ENCODE measurements at places on chromosomes 6 and 20.
A peak's percentile ranks its signal among the peaks of the same experiment; 100 is the strongest.

GRCh38 chr20:38674092-38674764, 50.1 kb upstream of the SLC32A1 start:
- no peak for DNase-seq

DNA sequence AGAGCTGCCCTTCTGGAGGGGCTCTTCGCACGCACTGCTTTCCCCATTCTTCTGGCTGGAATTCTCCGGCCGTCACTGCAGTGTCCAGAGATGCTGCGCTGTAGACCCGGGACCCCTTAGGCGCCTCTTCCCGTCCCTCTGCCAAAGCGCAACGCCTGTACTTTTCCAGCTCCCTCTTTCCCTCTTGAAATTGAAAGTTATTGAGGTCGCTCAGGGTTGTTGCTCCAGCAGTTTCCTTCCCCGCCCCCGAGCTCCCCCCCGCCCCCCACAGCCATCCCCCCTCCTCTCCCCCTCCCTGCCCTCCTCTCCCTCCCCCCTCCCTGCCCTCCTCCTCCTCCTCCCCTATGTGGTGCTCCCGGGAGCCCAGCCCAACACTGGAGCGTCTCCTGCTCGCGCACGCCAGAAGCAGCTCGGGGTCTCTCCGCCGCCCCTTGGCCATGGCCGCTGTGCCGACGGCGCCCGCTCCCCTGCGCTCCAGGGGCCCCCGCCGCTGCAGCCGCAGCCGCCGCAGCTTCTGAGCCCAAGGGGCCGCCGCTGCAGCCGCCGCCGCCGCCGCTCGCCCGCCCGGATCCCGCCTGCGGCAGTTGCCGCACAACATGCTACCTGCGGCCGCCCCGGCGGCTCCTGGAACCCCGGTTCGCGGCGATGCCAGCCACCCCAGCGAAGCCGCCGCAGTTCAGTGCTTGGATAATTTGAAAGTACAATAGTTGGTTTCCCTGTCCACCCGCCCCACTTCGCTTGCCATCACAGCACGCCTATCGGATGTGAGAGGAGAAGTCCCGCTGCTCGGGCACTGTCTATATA, at the start of gene RSPO3:
TSS of gene RSPO3 (plus strand) at position 374 of the 804 bp plus-strand sequence. CDS start 522 bp downstream, outside the sequence.
- DNase-seq, result no peak

DNA sequence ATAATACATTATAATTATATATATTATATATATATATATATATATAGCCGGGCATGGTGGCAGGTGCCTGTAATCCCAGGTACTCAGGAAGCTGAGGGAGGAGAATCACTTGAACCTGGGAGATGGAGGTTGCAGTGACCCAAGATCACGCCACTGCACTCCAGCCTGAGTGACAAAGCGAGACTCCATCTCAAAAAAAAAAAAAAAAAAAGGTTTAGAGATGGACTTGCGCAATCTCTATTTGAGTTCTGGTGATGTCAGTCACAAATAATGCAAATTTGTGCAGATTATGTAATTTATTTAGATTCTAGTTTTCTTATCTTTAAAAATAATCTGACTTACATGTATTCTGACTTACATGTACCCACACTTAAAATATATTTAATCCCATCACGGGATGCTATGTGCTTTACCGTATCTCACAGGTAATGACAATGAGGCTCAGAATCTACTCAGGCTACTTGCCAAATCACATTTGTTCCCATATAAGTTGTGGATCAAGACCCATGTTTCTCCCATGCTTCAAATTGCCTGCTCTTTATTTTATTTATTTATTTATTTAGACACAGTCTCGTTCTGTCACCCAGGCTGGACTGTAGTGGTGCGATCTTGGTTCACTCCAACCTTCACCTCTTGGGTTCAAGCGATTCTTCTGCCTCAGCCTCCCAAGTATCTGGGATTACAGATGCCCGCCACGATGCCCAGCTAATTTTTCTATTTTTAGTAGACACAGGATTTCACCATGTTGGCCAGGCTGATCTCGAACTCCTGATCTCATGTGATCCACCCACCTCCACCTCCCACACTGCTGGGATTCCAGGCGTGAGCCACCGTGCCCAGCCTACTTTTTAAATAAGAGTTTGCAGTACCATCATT, 7.6 kb upstream of the UST start:
- no peak for DNase-seq

DNA sequence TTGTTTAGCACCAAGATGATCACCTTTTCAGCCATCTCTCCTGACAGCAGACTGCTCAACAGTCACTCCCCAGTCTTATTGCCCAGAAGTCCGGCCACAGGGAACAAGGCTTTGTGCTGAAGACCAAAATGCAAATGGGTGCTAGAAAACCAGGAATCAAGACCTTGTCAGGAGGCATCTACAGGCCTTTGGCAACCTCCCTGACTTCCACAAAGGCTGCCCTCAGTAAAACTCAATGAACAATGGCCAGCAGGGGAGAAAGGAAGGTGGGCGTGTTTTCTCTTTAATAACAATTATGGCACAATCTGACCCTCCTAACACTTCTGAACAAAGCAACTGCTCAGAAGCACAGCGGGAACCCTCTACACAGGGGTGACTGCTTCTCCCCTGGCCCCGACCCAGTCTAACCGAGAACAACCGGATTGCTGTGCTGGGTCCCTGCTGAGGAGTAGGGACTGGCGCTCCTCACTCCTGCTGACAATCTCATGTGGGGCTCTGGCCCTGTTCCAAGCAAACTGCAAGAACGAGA, 41.6 kb downstream of the PLCG1 start:
- peak; percentile 72 for DNase-seq

DNA sequence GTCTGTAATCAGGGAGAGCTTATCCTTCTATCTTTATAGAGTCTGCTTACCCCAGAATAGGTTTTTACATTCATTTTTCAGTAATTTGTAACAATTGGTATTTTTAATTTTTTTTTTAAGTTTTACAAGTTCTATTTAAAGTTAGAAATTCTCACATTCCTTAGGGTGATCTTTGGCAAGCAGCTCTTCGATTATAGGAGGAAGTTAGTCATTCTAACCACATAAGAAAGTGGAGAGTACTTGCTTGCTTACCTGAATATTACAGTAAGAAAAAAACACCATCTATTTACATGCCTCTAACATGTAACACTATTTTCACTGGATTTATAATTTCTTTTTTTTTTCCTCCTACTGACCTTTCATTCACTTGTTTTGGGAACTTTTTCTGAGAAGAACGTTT, 6.7 kb downstream of the TSHZ2 start:
- no peak for DNase-seq

GRCh38 chr6:12170351-12171092, 119.6 kb upstream of the EDN1 start:
- DNase-seq, result no peak

DNA sequence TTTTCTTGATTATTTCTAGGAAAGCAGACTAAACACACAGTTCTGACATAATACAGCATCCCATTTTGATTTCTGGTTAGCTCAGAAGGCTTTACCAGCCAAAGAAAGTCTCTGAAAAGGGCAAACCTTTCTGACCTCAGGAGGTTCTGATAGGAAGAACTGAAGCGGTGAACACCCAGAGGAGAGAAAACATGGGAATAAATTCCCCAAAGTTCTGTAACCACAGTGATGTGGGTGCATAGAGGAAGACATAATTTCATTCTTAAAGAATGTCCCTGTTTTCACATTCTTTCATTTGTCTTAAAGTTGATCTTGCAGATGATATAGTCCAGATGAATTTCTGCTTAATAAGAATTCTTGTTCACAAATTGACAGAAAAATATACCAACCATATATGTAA, 60.3 kb downstream of the RSPO3 start:
- DNase-seq, result no peak

DNA sequence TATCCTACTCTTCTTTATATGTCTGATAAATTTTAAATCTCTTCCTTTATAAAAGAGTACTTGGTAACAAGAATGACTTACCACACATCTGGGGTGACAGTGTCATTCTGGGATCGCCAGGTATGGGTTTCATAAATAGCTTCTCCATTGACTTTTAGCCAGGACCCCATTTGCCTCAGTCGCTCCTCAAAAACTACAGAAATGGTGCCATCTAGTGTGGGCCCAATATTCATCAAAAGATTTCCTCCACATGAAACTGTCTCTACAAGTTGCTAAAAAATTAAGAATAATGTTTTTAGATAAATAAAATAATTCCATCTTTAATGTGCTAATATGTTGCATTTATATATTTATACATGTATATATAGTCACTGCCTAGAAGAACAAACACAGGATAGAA, 9.7 kb downstream of the FUCA2 start:
- DNase-seq, result no peak

GRCh38 chr6:116438590-116439448, 22.4 kb upstream of the CALHM6 start:
- no peak for DNase-seq

DNA sequence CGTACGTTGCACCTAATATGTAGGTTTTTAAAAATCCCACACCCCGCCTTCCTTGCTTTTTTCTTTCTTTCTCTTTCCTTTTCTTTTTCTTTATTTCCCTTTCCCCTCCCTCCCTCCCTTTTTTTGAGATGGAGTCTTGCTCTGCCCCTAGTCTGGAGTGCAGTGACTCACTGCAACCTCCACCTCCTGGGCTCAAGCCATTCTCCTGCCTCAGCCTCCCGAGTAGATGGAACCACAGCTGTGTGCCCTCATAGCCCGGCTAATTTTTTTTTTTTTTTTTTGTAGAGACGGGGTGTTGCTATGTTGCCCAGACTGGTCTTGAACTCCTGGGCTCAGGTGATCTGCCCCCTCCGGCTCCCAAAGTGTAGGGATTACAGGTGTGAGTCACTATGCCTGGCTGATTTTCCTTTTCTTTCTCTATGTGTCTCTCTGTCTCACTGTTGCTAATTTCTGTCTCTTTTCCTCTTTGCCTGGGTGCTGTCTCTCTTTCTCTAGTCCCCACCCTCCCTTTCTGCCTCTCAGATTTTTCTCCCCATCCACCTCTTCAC, 61.2 kb downstream of the SRC start:
- no peak for DNase-seq

DNA sequence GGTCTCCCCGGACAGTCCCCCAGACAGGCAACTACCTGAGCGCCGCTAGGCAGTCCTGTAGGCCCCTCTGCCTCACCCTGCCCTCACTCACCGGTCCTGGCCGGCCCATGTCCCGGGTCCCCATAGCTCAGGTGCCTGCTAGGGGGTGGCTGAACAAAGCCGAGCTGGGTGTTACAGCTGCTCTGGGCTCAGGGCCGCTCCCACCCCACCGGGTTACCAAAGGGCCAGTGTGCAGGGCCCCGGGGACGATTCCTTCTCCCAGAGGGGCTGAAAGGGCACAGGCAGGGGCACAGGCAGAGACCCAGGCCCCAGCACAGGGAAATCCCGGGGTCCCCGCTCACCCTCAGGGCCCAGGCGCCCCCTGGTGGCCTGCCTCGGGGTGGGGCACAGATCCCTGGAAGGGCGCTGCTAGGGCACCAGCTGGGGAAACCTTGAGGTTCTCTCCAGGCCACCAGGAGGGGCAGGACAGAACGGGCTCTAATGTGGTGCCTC, 118.4 kb downstream of the GRM4 start:
- no peak for DNase-seq

DNA sequence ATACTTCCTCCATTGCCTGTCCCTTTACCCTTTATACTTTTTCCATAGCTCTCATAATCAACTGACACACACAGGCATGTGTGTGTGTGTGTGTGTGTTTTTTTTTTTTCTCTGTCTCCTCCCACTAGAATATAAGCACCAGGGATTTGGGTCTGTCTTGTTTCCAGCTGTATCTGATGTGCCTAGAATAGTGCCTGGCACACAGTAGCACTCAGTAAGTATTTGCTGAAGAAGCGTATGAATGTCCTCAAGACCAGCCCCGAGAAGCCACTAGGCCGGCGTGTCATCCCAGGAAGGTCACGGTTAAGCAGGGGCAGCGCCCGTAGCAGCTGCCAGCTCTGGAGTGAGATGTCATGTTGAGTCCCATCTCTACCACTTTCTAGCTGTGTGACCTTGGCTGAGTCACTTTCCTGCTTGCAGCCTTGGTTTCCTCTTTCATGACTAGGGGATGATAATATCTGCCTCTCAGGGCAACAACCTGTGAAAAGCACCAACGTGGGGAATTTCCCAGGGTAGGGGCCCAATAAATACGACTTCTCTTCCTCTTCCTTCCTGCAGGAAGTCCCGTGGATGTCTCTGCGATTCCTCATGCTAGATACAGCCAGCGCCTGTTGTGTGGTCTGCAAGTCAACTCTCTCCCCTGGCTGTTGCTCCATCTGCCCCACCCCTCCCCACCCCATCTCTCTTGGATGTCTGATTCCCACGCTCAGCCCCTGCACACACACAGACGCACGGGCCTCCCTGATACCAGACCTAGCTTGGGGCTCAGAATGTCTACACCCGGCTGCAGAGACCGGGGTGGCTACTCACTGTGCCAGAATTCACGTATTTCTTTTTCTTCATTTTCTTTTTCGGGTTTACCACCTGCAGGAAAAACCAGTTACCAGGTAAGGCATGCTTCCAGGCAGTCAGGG, 58.1 kb downstream of the RAB44 start:
- no peak for DNase-seq

GRCh38 chr6:145632971-145633370, 102.3 kb downstream of the EPM2A start:
- no peak for DNase-seq

All from smooth muscle cell of the brain vasculature (primary cell).